ENCODE measurements at places on chromosomes 12 and 14.

- DNase-seq: no peak
Measured at GRCh38 chr14:105204206-105204930, 23.3 kb upstream of the NUDT14 start.

DNA sequence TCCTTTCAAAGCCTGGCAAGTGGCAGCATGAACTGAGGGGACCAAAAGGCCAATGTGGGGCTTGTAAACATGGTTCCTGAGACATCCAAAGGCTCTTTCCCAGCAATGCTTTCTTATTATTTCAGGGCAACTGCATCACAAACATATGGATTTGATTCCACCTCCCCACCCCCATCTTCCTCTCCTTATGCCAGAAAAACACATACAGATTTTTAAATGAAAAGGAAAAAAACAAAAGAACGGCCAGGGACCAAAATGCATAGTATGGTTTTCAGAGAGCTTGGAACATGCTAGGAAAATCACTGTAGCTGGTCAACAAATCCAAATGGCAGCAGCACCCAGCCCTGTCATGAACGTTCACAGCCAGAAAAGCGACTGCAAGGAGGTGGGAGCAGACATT, 167.6 kb downstream of the ANO2 start:
- DNase-seq: no peak

DNA sequence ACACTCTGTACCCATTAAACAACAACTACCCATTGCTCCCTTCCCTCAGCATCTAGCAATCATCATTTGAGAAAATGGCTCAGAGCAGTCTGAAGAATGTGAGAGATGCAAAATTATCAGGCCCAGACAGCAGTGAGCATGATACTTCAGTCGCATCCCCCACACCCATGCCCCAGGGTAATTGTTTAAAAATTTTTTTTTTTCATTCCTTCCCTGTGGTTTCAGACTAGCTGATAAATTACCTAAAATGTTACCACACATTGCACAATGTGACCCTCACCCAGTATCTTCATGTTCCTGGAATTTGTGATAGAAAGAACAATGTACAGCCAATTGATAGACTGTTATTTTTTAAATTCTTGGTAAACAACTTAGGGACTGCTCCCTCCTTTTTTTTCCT, 11.3 kb upstream of the USP15 start:
- no peak for DNase-seq

DNA sequence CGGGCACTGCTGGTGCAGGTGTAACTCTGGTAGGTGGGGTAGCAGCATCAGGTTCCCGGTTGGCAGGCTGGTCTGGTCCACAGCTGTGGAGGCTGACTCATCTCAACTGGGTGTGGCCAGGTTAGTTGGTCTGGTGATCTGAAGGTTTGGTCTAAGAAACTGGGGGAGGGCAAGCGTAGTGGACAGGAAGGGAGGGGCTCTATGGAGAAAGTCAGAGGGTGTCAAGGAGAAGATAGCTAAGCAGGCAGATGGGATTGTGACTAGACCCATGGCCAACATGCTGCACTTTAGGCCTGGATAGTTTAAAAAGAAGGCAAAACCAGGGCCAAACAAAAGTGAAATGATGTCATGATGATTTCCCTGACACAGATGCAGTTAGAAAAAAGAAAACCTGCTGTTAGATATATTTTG, 7.9 kb downstream of the TRIM9 start:
- DNase-seq: no peak

DNA sequence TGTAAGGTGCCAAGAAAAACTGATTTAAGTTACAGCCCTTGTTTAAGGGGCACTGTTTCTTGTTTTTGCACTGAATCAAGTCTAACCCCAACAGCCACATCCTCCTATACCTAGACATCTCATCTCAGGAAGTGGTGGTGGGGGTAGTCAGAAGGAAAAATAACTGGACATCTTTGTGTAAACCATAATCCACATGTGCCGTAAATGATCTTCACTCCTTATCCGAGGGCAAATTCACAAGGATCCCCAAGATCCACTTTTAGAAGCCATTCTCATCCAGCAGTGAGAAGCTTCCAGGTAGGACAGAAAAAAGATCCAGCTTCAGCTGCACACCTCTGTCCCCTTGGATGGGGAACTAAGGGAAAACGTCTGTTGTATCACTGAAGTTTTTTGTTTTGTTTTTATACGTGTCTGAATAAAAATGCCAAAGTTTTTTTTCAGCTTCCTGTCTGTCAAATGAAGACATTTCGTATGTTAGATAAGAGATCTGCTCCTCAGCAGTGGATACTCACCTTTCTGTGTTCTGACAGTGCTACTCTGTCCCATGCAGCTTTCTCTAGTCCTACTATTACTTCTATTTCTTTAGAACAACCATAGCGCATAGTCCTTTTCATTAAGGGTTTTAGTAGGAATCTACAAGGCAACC, 1.2 kb upstream of the PA2G4 start:
- no peak for DNase-seq

DNA sequence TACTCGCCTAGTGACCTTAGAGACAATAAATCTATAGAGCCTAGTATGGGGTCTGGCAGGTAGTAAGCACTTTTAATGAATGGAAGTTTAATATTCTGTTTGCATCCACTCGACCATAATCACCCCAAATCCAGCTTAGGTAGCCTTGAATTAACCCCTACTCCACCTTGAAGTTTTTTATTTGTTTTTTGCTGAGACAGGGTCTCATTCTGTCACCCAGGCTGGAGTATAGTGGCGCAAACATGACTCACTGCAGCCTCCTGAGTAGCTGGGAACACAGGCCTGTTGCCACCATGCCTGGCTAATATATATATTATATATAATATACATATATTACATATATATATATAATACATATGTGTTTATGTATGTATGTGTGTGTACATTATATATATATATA, 38.8 kb downstream of the MDM2 start:
- no peak for DNase-seq

GRCh38 chr12:121783766-121784165, 9.7 kb downstream of the RHOF start:
- DNase-seq: no peak

DNA sequence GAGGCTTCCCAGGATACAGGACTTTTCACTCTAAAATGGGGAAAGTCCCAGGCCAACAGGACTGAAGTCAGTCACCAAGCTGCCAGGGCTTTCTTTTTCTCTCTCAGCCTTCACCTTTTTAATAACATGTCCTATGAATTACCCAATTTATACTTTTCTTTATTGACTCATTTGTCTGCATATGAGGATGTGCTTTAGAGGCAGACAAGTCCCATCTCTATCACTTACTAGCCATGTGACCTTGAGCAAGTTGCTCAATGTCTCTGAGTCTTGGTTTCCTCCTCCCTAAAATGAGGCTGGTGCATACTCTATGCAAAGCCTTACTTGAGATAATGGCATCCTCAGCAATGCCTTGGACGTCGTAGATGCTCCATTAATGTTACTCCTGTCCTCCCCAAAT, 98.1 kb upstream of the TMPO start:
- no peak for DNase-seq

DNA sequence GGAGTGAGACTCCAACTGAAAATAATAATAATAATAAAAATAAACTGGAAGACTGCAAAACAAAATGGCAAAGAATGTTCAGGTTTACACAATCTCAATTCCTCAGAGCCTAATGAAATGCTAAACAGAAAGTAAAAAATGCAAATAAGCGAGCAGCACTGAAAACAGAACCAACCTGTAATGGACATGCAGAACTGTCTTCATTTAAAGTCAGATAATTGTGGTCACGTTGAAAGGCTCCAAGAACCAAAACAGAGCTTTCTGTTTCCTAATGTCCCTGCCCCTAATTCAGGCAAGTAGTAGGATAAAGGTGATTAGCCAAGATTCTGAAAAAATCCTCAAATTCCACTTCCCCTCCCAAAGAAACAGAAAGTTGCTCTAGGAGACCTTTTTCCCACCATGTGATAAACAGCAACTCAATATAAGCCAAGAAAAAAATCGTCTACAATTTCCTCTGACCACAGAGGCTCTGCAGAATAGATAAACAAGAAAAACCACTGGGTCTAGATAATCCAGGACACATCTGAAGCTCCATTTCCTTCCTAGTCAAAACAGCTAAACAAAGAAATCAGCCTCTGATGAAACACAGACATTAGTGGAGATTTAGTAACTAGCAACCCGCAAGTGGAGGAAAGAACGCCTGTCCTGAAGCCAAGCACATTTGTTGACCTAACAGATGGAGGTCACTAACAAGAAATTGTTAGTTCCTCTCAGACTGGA, 3.0 kb downstream of the MIS18BP1 start:
- DNase-seq: no peak

DNA sequence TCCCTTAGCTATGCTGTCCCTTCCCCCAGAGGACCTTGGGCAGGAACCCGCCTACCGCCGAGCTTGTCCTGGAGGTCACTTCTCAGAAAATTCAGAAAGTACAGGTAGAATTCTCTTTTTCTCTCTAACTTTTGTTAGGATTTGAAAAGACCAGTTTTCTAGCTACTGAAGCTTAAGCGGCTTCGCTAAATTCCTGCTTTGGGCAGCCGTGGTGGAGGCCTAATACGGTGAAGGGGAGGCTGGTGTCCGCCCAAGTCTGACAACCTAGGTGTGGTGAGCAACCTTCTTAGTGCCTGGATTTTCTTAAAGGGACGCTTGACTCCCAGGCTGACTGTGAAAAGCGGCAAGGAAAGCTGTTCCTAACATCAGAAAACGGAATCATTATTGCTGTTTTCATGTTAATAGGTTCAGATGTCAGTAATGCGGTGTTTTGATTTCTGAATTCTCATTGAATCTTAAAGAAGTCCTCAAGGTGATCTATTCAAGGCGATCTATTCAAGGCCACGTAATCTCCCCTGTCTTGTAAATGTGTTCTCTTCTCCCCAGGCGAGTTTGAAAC, 835 bp downstream of the FGD4 start:
- DNase-seq: no peak

GRCh38 chr12:81502912-81503695, 256.0 kb downstream of the PPFIA2 start:
- no peak for DNase-seq

- no peak for DNase-seq
Measured at GRCh38 chr14:76986231-76986565, 42.3 kb downstream of the IRF2BPL start.

DNA sequence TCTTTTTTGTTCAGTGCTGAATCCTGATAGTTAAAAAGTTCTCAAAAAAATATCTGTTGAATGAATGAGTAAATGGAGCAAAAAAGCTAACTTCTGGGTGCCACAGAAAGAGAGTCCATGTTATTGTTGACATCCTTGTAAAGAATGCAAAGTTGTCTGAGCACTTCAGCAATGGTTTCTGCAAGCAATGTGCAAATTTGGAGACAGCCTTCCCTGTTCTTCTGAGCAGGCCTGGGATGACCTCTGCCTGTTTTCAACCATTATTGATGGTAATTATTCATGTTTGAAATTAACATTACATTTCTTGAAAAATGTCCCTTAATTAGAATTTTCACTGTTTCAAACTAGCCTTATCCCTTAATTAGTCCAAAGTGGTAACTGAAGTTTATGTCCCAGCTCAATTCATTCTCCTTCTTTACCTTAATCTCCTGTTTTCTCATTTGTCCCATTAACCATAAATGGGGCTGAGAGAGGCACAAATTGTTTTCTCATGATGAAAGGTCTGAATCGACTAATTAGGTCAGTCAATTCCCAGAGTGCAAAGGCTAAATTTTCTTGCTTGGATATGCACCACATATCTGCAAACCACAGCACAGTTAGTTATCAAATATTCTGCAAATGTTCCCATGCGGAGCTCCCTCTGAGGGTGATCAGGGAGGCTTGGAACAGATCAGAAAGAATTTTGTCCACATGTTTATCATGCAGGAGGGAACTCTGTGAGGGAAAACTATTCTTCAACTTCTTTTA, 139.4 kb upstream of the KRR1 start:
- no peak for DNase-seq

GRCh38 chr14:21874167-21874566, 200.5 kb upstream of the OR4E1 start:
- DNase-seq: no peak

DNA sequence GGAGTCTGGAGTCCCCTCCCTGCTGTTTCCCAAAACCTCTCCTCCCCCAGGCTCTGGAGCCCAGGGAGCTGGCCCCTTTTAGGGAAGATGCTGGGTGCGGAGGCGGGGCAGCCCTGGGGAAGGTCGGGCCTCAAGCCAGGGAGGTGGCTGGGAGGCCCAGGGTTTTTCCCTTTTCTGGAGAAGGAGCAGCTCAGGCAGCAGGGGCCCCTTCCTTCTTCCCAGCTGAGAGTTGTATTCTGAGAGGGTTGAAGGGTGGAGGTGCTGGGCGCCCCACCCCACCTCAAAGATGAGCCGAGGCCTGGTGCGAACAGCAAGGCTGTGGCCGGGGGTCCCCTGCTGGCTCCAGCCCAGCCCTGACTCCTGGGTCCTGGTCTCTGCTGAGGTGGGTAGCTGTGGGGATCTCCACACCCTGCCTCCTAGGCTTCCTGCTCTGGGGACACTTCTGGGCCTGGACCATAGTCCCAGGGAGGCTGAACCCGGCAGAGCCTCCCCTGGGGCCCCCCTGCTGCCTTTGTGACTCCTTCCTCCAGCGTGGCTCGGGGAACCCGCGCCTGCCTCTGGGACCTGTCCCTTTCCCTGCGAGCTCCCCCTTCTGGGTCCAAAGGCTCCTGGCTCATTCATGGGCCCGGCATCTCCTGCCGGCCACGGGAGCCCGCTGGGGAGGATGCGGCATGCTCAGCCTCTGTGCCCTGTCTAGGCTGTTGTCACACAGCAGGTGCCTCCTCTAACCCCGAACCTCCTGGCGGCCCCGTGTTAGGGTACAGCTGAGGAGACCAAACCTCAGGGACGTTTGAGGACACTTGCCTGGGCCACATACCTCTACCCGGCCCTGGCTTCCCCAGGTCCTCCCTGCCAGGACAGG, 4.4 kb downstream of the TRMT61A start:
- no peak for DNase-seq

DNA sequence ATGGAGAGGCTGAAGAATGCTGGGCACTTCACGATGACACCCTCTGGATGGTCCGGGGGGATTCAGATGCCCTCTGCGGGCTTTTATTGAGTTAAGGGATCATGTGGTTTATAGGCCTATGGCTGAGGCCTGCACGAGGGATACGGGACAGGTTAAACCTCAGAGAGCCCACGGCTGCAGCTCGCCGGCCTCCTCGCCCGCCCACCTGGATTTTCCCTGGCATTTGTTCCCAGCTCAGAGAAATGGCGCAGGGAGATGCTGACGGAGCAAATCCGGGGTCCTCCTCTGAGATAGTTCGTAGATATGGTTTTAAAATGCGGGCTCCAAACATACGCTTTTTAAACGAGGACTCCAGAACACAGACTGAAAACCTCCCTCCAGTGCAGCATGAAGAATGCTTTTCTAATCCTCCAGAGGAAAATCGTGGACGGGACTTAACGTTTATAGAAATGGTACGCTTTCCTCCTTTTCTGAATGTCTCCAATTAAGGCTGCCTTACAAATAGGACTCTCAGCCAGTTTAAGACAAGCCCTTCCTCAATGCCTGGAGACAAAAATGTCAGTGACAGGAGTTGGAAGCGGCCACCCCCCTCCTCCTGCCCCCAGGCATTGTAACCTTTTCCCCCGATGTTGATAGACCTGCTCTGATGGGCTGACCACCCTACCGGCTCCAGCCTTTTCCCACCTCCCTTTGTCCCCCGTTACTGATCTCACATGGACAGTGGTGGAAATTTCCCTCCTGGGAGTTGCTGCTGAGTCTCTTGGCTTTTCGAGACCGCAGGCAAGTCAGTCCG, 16.6 kb downstream of the CCND2 start:
- no peak for DNase-seq

- no peak for DNase-seq
Measured at GRCh38 chr12:46908936-46909635, 83.3 kb upstream of the SLC38A4 start.

GRCh38 chr12:112549031-112549430, 130.3 kb downstream of the PTPN11 start:
- DNase-seq: no peak

GRCh38 chr14:95295600-95296376, 23.9 kb downstream of the CLMN start:
- no peak for DNase-seq

- DNase-seq: no peak
Measured at GRCh38 chr12:1697271-1697670, 6.4 kb downstream of the ADIPOR2 start.

All from ecto neural progenitor cell (in vitro differentiated cells).